CD4-positive, CD25-positive, alpha-beta regulatory T cell (primary cell): ENCODE measurements at places on chromosomes 4 and X. TPM values are rescaled to one million over a fixed set of nuclear protein-coding genes. Genes with fewer than 3 reads are reported as not detected.

The BEND2 gene
- total RNA-seq = 0.91 TPM

The FGFR3 gene
- 0.25 TPM for total RNA-seq

The FAM9C gene
- total RNA-seq = not detected

The PDGFRA gene
- not detected for total RNA-seq

The COL4A5 gene
- not detected for total RNA-seq
